ENCODE measurements at places on chromosomes 5 and 9.

- no peak for DNase-seq
Measured at GRCh38 chr5:112967520-112968083, 9.0 kb upstream of the DCP2 start.

DNA sequence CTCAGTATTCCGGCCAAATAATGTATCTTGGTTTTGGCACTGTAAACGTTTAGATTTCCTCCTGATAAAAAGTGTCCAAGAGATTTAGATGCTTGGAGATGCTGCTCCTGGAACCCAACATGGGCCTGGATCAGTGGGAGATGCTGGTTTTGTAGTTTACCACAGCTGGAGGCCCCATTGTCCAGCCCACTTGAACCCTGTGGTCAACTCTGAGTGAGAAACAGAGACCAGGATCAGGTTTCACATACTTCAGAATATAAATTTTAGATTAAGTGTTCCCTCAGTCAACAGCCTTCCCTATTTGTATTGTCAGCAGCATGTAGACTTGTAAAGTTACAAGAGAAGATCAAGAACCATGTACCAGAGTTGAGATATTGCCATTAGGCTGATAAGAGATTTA is 144.7 kb upstream of the C9orf72 start:
- no peak for DNase-seq

DNA sequence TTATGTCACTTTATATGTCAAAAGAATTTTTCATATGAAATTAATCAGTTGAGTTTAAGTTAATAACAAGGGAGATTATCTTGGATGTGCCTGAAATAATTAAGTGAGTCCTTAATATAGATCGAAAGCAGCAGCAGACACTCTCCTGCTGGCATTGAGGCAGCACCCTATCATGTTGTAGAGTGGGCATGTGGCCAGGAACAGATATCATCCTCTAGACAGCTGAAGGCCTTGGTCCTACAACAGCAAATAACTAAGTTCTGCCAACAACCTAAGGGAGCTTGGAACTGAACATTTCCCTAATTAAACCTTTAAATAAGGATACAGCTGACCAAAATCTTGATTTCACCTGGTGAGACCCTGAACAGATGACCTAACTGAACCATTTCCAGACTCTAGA is 25.8 kb upstream of the UGT3A1 start:
- no peak for DNase-seq

GRCh38 chr5:94709277-94709676 is 90.8 kb downstream of the SLF1 start:
- no peak for DNase-seq

DNA sequence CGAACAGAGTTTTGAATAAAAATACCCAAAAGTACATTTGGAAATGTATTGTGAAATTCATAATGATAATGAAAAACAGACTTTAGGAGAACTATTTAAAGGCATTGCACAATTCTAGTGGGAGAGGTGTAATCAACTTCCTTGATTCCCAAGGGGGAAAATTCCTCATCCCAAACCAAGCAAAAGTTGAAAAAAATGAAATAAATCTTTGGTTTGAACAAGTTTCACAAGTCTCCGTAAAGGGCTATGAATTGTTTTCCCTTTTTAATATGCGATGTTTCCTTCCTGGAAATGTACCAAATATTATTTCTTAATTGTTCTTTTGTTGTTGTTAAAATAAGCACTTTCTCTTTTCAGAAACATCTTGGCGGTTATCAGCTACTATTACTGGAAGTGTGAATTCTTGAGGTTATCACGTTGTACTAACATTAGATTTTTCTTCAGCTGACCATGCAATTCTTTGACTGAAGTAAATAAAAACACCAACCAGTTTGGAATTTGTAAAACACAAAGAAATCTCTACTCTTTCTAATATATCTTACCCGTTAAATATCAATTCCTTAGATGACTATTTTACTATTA is 59.3 kb downstream of the SVEP1 start:
- DNase-seq = peak; percentile 87

GRCh38 chr5:127878174-127878750 is 175.1 kb downstream of the CCDC192 start:
- peak; percentile 64 for DNase-seq

DNA sequence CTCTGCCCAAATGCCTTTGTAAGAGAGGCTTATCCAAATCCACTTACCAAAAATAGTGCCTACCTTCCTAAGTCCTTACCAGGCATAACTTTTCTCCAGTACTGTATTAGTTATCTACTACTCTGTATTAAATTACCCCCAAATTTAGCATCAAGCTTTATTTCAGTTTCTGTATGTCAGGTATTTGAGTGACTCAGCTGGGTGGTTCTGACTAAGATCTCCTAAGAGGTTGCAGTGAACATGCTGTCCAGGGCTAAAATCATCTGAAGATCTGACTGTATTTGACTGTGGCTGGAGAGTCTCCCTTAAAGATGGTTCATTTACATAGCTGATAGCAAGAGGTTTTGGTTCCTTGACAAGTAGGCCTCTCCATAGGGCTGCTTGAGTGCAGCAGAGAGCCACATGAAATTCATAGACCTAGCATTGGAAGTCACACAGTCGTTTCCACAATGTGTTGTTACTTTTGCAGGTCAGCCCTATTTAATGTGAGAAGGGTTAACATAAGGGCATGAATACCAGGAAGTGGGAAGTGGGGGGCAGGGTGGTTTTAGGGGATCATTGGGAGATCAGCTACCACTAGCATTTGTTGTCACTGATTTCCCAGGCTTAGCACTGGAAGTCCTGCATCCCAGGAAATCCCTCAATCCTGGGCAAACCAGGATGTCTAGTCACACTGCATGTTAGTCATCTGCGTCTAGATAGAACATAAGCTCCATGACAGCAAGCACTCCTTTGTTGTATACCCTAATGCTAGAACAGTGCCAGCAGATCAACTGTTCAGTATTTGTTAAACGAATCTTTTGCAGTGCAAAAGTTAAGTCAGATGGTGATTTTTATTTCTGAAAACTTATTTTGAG is 2.0 kb upstream of the ZNF622 start:
- peak; percentile 89 for DNase-seq

GRCh38 chr5:160494451-160494850 is 72.8 kb downstream of the PTTG1 start:
- DNase-seq = no peak

GRCh38 chr5:16417398-16418074 is 48.1 kb downstream of the ZNF622 start:
- DNase-seq = no peak

- no peak for DNase-seq
Measured at GRCh38 chr9:99573085-99573484, 248.6 kb upstream of the NR4A3 start.

GRCh38 chr5:60744682-60745081 is 44.7 kb upstream of the DEPDC1B start:
- DNase-seq = no peak

DNA sequence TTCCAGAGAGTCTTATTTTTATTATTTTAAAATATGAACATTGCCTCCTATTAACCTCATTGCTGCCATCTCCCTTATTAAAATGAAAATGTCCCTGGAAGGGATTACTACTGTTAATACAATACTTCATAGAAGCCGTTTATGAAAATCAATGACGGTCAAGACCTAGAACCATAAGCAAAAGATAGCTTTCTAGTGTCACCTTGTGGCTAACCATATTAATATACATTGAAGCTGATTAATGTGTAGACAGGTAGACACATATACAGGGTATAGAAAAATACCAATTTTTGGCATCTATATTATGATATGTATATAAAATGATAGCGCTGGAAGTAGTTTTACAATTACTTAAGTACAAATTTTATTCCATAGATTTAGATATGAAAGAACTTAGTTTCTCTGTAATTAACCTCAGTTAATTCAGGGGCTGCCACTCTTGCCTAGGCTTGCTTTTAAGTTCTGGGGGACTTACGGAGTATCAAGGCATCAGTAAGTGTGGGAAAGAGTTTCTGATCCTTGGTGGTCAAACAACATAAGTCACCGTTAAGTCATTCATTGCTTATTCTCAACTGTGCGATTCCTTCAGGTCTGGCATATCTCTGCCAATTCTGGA is 2.5 kb upstream of the YTHDC2 start:
- DNase-seq = peak; percentile 66

DNA sequence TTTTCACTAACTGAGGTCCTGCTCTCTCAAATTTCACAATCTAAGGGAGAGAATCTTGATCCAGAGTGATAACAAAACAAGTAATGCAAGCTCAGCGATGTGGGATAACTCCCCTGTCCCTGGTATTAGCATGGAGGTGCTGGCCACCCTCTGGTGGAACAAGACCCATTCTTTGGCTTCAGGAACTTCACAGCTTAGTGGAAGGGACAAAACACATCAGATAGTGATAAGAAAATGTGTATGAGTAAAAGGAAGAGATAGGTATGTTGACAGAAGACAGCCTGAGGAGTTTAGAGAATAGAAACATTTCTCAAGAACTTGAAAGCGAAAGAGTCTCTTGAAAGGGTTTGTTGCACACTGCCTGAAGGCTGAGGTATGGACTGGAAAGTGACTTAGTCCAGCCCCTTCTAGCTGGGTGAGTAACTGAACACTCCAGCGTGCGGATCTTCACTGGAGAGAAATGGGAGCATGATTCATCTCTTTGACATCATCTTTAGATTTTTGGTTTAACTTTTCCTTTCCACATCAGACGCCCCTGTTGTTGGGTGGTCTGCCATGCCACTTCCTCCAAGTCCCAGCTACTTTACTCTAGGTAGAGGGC is 25.4 kb upstream of the ZSWIM6 start:
- DNase-seq = peak; percentile 95

DNA sequence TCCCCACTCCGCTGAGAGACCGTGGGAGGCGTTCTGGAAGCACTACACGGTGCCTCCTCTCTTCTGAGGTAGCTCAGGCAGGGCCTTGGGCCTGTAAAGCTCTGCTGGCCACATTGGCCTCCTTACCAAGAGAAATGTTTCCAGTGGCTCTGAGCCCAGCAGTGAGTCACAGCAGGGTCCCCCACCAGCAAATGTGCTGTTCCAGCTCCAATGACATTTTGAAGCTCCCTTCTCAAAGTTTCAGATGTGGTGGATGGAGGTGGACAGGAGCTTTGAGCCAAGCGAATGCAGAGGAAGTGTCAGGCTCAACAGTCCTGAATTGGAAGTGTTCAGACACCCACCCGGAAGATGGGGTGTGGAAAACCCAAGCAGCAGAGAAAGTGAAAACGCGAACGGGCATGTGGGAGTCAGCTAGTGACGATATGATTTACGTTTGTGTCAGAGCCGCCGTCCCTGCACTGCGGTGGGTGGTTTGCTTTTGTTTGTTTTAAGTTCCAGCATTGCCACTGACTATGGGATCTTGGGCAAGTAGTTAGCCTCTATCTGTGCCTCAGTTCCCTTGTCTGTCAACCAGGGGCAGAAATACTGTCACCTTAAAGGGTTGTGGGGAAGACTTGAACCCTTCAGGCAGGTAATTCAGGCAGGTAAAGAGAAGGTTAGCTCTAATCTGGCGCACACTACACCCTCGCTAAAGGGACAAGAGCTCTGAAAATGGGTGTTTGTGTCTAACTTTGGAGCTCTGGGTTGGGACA is 38.2 kb downstream of the C5orf15 start:
- peak; percentile 59 for DNase-seq

DNA sequence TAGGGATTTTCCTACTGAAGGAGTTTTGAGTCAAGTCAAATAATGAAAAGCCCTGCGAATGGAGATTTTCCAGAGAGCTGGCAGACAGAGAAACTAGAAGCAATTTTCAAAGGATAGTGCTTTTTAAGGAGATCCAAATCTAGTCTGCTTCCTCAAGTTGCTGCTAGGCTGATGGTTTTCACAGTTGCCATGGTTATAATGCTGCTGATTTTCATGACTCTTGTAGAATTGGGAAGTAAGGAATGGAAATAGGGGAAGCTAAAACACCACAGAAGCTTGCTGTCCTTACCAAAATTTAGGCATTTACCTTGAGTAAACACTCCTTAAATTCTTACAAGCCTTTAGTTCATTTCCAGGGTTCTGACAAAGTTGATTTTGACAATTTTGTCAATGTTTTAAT is 30.1 kb upstream of the HAPLN1 start:
- no peak for DNase-seq

DNA sequence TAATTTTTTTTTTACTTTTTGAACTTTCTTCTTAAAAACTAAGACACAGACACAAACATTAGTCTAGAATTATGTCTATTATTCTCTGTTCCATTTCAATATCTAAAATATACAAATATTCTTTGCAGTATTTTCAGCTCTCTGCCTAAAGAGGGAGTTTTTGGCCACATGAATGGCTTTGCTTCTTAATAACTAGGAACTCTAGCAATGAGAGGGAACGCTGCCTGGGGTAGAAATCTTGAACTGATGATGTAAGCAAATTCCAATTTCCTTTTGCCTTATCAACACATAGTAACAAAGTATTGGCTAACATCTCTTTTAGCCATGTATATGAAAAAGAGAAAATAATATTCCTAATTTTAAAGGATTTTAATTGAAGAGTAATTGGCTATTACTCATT is 51.9 kb downstream of the SLC25A46 start:
- peak; percentile 59 for DNase-seq

DNA sequence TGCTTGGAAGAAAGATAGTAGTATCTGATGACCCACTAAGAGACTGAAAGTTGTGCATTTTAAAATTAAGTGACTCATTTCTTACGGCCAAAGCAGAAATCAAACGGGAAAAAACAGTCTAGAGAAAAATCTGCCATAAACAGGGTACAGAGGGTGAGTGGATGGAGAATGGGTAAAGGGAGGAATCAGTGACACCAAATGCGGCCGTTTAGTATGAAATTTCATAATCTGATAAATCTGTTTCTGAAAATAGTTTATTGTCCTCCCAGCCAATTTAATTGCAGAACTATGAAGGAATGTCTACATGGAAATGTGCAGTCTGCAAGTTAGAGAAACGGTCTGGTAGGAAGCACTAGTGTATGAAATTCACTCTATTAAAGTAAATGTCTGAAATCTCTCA is 39.5 kb downstream of the ADAMTS12 start:
- DNase-seq = peak; percentile 53

DNA sequence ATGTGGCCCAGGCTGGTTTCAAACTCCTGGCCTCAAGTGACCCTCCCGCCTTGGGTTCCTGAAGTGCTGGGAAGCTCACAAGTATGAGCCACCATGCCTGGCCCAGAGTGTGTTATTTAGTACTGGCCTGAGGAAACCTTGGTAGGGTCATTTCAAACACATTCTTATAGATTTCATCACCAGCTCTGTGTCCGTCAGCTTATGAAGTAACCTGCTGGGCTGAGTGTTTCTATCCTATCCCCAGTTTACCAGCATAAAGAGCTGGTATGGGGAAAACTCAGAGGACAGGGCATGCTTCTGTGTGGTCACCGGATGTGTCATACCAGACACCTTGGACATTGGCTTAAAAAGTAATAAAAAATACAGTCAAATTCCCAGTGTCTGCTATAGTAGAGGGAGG is 45.3 kb downstream of the PTPN3 start:
- DNase-seq = peak; percentile 73

GRCh38 chr5:76747706-76748105 is 31.8 kb downstream of the F2R start:
- no peak for DNase-seq

DNA sequence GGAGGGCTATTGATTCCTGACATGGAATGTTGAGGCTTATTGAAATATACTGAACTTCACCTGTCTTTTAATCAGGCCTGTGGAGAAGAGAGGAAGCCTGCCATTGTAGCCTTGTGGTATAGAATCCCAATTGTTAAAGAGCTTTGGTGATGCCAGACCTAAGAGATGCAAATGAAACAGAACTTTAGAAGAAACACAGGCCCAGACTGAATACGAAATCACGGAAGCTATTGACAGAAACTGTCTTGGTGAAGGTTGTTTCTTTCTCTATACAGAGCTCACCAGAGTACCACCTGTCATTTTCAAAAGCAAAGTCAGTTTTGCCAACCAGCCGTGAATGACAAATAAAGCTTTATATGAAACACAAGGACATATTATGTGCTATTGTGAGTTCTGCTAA is 660.3 kb downstream of the ISL1 start:
- no peak for DNase-seq

- DNase-seq = no peak
Measured at GRCh38 chr5:155113888-155114287, 100.3 kb downstream of the KIF4B start.

- DNase-seq = no peak
Measured at GRCh38 chr9:21969951-21970799, 24.0 kb downstream of the CDKN2A start.

Measured in GM23248 (cell line).